ENCODE measurements at places on chromosomes 7 and 10. TPM values are rescaled to one million over a fixed set of nuclear protein-coding genes. Genes with fewer than 3 reads are reported as not detected.

GRCh38 chr10:49518982-49519578 is 19.8 kb downstream of the ERCC6 start:
- DNase-seq: no peak

GRCh38 chr10:17872191-17873091 is 63.3 kb downstream of the MRC1 start:
- DNase-seq: no peak

Gene VOPP1
- 22.1 TPM for total RNA-seq

Gene GPR158
- not detected for total RNA-seq

Gene NRG3
- total RNA-seq: 0.27 TPM
